ENCODE measurements at places on chromosomes 3 and 15.

DNA sequence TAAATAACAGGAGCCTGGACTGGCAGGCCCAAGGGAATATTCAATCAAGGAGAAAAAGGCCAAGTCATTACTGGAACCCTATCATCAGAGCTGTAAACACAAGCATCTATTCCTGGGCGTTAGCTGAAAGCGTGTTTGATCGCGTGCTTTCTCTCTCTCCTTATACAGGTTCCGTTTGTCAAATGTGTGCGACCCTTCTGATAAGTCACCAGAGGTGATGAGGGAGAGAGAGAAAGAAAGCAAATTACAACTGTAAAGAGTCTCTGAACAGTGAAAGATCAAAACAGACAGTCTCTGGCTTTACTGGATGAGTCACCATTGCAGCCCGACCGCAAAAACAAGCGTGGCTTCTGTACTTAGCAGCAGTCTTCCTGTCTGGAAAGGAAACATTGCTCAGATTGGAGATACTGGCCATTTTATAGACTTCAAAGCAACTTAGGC, 39.5 kb upstream of the TPRG1 start:
- DNase-seq: no peak

GRCh38 chr15:27271258-27271657, 300.3 kb downstream of the GABRG3 start:
- no peak for DNase-seq

DNA sequence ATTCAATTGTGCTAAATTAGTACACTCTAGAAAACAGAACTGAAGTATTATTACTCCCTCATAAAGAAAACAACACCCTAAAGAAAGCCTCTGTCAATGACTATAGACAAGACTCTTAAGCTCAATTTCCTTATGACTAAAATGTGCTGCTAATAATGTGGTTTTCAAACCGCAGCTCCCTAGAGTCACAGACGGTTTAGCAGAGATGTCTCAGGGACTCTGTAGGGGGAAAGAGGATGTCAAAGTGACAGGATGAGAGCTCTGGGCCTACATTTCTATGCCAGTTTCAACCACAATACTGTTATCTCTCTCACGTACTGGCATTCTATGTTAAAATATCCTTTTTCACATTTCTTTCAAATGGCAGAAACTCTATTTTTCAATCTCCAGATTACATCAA, 37.6 kb upstream of the WDR49 start:
- no peak for DNase-seq

- DNase-seq: no peak
These were observed 14.6 kb upstream of the BLOC1S6 start for GRCh38 chr15:45572617-45573016.

Data from neuronal stem cell (in vitro differentiated cells).